ENCODE measurements at places on chromosomes 3 and 15. TPM values are rescaled to one million over a fixed set of nuclear protein-coding genes. Genes with fewer than 3 reads are reported as not detected.

The ROBO1 gene
- total RNA-seq, result 0.27 TPM

The C2CD4A gene
- not detected for total RNA-seq

The TUSC7 gene
- not detected for total RNA-seq

The LEKR1 gene
- 2.1 TPM for total RNA-seq

GRCh38 chr3:167184511-167184910, 195.6 kb downstream of the ZBBX start:
- no peak for DNase-seq

- DNase-seq, result no peak
Observed at GRCh38 chr3:112333381-112334317, 693 bp downstream of the CD200 start.

DNA sequence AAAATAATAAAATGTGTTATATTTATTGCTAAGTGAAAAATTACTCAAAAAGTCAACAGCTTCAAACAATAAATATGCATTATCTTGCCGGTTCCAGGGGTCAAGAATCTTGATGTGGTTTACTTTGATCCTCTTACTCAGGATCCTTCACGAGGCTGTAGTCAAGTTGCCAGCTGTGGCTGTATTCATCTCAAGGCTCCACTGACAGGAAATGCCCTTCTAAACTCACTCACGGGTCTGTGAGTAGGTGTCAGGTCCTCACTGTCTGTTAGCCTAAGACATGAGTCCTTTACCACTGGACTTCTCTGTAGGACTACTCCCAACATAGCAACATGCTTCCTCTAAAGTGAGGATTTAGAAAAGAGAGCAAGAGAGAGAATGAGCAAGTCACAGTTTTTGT, 983.0 kb downstream of the SI start:
- no peak for DNase-seq

GRCh38 chr3:4596612-4597011, 103.5 kb downstream of the ITPR1 start:
- no peak for DNase-seq

GRCh38 chr15:89338036-89338435, 3.4 kb upstream of the POLG start:
- no peak for DNase-seq

DNA sequence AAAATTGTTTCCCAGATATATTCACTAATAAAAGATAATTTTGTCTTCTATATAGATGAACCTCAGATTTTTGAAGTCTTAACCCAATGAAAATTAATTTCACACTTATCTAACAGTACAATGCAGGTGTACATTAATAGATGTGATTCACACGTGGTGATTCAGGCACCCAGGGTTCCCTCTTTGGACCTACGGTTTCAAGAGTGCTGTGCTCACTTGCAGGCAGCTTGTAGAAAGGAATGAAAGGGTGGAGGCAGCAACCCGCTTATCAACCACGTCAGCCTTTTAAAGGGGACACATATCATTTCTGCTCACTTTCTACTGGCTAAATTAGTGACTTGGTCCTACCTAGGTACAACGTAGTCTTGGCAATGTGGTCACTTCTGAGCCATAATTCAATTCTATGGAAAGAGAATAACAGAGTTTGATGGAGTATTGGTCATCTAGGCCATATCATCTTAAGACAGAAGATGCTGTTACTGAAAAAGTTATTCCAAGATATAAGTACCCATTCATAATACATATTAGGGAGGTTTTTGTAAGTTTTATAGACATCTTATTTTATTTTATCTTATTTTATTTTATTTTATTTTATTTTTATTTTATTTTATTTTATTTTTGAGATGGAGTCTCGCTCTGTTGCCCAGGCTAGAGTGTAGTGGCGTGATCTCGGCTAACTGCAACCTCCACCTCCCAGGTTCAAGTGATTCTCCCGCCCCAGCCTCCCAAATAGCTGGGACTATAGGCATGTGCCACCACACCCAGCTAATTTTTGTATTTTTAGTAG, 37.9 kb downstream of the ACP3 start:
- no peak for DNase-seq

- no peak for DNase-seq
Observed at GRCh38 chr3:186013312-186013711, 75.5 kb upstream of the TRA2B start.

DNA sequence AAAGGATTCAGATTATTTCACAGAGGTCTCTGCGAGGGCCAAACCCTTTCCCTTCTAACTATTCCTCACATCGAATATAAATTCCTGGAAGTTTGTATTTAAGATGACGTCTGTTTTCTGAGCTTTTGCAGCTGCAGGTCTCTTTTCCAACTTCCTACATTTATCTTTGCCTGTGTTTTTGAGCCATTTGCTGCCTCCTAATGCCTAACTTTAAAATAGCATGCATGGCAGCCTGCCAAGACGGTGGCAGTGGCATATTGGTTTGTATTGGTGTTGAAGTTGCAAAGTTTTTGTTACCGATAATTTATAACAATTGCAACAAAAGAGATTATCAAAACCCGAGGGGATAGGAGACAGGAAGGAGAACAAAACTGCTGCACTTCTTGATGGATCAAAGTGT, 187.1 kb upstream of the DNAJC19 start:
- DNase-seq, result peak; percentile 26

The GABRA5 gene
- not detected for total RNA-seq

The SLC38A3 gene
- total RNA-seq, result 3.1 TPM

- peak; percentile 72 for DNase-seq
Observed at GRCh38 chr3:110314512-110315114, 757.0 kb upstream of the NECTIN3 start.

The PLA2G4E gene
- not detected for total RNA-seq

DNA sequence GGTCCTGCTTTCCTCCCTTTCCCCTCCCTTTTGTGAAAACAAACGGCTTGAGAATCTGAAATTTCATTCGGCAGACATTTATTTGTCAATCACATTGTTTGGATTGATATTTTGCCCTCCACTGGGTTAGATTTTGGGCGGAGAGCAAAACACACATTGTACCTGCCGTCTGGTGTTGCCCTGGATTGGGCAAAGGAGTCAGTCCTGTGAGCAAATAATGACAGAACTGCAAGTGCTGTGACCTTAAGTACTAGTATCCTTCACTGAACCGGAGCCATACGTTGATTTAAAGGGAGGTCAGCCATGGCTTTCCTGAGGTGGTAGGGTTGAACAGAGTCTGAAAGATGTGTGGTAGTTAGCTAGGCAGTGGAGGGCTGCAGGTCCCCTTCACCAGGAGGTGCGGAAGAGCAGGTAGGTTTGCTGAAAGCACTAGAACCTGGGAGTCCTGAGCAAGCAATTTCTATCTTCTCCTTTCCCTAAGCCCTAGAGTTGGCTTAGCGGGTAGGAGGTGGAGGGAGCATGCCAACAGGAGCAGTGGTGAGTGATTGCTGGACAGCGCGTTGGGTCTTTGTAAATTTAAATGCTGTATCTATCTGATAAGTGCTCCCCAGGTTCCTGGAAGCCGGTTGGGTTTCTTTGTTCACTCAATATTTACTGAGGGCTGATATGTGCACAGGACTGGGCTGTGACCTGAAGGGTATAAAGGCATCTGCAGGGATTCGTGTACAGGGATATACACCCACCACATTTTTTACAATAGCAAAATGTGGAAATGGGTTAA, 2.0 kb downstream of the PDIA5 start:
- no peak for DNase-seq

DNA sequence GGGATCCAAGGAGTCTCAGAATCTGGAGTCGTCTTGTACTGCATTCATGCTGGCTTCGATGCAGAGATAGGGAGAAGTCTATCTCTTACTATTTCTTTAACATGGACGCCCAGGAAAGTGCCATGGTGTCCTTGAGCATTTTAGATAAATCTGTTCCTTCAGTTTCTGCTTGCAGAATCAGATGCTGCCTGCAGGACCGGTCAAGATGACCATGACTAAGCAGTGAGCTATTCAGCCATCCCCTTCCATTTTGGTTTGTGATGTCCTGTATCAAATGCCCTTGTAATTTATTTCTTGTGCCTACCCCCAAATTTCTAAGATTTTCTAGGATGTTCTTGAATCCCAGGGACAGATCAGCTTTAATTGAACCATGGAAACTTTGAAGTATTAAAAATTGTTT, 139.4 kb upstream of the TP63 start:
- DNase-seq, result no peak

The ANKRD34C gene
- total RNA-seq, result not detected

- no peak for DNase-seq
Observed at GRCh38 chr15:96344706-96345559, 14.4 kb downstream of the NR2F2 start.

GRCh38 chr3:72887705-72888545, at the start of gene GXYLT2:
Gene GXYLT2, plus strand, starts transcription at chr3:72888046. Its CDS starts 188 bp downstream, at chr3:72888234.
- DNase-seq, result no peak

DNA sequence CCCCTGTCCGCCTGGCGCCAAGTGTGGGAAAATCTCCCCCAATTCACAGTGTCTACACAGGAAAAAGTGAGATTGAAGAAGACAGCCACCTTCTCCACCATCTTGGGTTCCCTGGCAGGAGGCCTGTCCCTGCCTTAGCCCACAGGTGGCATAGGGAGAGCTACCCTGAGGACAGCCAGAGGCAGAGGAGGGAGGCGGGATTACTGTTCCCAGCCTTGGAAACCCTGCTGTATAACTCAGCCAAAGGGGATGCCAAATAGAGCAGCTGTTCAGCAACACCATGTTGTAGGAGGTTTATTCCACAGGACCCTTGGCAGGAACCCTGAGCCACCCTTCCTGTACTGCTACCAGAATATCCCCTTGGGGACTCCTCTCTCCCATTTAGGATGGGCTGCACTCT, 54.8 kb downstream of the PAK2 start:
- DNase-seq, result no peak

DNA sequence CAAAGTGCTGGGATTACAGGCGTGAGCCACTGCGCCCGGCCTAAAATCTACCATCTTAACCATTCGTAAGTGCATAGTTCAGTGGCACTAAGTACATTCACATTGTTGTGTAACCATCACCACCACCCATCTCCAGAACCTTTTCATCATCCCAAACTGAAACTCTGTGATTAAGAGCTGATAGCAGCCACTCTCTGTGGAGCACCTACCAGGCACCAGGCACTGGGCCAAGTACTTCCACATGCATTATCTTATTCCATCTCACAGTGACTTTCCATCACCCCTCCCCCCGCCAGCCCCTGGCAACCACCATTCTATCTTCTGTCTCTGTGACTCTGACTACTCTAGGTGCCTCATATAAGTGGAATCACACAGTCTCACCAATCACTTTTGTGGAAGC, 2.3 kb upstream of the INSYN1 start:
- no peak for DNase-seq

GRCh38 chr15:44501768-44502366, 35.1 kb upstream of the EIF3J start:
- peak; percentile 4 for DNase-seq

GRCh38 chr3:181839039-181839915, 127.6 kb downstream of the SOX2 start:
- DNase-seq, result no peak

The SUCNR1 gene
- total RNA-seq, result 0.17 TPM

- no peak for DNase-seq
Observed at GRCh38 chr3:159925248-159925647, 63.4 kb upstream of the IL12A start.

The SST gene
- total RNA-seq, result not detected

GRCh38 chr3:60086811-60087210, 1037.0 kb upstream of the CFAP20DC start:
- peak; percentile 32 for DNase-seq

DNA sequence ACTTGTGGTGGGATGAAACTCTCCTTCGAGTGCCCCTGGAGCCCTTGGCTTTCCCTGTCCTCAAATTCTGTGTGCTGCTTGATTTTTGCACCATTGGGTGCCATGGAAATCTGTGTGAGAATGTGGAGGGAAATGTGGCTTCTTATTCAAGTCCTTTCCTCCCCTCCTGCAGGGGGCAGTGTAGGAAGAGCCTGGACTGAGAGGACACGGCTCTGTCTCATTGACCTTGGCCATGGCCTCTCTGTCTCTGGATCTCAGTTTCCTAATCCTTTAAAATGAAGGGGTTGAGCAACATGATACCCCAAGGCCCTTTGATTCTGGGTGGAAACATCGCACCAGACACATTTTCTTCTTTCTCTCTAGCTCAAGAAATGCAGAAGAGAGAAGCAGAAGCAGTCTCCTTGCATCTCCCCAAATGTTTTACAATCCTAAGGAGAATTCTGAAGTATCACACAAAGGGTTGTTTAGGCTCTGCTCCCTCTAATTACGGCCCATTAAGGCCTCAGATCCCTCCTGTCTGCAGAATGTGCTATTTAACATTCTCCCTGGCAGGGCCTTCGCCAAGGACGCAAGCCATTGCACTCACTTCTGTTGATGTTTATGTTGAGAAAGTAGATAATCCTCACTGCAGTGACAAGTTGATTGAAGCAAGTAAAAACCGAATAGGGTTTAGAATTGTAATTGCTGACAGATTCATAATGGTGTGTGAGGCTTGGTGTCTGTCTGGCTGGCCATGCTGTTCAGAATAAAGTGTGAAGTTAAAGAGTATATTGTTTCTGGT, 169.1 kb downstream of the TPRG1 start:
- DNase-seq, result peak; percentile 23

GRCh38 chr3:190458040-190458439, 8.3 kb upstream of the TMEM207 start:
- no peak for DNase-seq

The ADGRG7 gene
- not detected for total RNA-seq

DNA sequence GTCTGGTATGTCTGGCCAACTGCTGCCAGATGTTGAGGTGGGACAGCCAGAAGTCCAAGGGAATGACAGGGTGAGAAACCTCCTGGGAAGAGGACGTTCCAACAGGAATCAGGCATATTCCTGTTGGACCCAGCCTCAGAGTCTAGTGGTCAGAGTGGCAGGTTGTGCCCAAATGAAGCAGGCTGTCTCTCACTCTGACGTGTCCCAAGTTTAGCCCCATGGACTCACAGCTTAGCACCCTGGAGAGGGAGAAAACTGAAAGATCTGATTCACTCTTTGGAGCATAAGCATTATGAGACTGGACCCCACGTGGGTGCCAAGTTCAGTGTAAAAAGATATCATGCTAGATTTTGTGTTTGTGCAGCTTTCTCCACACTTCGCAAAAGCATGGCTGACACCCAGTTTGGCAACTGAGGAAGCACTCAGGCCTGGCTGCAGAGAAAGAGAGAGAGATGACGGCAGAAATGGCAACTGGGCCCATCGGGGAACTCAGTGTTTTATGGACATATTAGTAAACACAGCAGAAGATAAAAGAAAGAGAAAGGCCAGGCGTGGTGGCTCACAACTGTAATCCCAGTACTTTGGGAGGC, 88.2 kb upstream of the LMCD1 start:
- no peak for DNase-seq

The GOLGA6B gene
- 0.10 TPM for total RNA-seq

DNA sequence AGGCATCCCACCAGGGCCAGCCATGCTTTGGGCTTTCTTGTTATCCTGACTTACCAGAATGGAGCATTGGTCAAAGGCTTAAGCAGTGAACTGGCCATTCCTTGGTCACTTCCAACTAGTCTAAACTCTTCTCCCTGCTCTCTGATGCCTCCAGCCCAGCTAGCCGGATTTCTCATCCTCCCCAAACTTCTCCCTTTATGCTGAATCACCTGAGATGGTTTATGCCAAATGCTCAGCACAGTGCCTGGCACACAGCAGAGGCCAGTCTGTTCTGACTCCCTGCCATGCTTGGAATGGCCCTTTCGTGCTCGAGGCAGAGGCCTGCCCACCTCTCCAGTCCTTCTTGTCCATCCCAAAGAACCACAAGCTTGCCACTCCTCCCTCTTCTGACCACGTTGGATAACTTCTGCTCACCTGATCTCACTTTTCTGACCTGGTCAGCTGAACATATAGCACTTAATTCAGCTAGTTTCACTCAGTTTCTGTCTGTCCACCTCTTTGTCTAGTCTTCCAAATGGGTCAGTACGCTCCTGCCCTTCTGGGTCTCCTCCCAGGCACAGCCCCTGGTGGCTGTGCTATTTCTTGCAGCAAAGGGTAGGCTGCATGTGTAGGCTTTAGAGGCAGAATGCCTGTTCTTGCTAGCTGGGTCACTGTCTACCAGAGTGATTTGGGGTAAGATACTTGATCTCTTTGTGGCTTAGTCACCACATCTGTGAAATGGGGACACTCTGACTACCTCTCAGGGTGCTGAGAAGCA, 2.2 kb upstream of the RBP1 start:
- DNase-seq, result no peak

All from HCT116 (cell line).